Glutamatergic neuron (in vitro differentiated cells): ENCODE measurements at places on chromosomes 7 and 10. TPM values are rescaled to one million over a fixed set of nuclear protein-coding genes. Genes with fewer than 3 reads are reported as not detected.

- DNase-seq = no peak
These were observed 22.0 kb downstream of the PSMC2 start for GRCh38 chr7:103369432-103369831.

- no peak for DNase-seq
These were observed 78.4 kb upstream of the MEOX2 start for GRCh38 chr7:15764851-15765382.

DNA sequence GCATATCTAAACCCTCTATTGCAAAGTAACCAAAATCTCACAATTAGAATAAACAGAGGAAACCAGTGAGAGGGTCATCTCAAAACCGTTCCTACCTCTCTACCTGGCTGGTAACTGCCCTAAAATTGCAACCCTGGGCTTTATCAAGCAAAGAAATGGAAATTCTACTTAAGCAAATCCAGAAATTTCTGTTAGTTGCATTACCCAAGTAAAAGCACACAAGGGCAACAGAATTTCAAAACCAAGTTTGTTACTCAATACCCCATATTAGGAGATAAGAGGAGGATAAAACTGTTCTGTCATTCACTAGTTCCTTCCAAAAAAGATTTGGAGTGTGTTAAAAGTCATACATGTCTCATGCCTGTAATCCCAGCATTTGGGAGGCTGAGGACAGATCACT, 195.3 kb downstream of the FAM107B start:
- no peak for DNase-seq

- DNase-seq = no peak
These were observed 50.6 kb downstream of the PARD3 start for GRCh38 chr10:34764472-34764946.

GRCh38 chr10:65408401-65408800, 1517.4 kb upstream of the LRRTM3 start:
- DNase-seq = no peak

DNA sequence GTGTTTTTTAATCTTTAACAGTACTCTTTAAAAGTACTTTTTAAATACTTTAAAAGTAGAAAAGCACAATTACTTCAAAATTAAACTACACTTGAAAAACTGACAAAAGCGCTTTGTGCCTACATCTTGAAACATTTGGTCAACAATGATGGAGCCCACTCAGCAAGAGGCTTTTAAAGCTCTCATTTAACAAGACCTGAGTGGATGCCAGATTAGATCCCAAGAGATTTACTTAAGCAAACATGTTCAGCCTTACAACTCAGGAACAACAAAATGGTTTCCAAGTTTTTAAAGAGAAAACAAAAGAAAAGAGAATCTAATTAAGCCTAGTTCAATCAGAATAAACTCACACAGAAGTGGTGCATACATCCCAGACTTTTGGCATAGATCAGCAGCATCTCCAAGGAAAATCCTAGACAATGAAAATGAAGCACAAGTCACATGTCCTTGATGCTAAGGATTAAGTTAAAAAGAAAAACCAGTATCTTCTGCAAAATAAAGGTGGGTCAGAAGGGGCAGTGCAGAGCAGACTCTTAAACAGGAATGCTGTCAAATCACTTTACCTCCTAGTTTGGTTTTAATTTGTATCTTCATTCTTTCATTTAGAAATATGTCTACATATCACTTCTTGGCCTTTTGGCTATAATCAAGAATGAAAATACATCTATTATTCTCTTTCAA, 26.2 kb downstream of the HIBADH start:
- no peak for DNase-seq

GRCh38 chr10:84415539-84416244, 87.3 kb downstream of the CCSER2 start:
- DNase-seq = no peak

The SLC26A5 gene
- not detected for total RNA-seq

The DNAH11 gene
- 0.22 TPM for total RNA-seq

The GIMAP5 gene
- not detected for total RNA-seq

The NKX6-2 gene
- 6.2 TPM for total RNA-seq
